ENCODE measurements at places on chromosomes 11 and 22.

- peak; percentile 2 for DNase-seq
Measured at GRCh38 chr11:95065336-95065735, 1.4 kb upstream of the SRSF8 start.

DNA sequence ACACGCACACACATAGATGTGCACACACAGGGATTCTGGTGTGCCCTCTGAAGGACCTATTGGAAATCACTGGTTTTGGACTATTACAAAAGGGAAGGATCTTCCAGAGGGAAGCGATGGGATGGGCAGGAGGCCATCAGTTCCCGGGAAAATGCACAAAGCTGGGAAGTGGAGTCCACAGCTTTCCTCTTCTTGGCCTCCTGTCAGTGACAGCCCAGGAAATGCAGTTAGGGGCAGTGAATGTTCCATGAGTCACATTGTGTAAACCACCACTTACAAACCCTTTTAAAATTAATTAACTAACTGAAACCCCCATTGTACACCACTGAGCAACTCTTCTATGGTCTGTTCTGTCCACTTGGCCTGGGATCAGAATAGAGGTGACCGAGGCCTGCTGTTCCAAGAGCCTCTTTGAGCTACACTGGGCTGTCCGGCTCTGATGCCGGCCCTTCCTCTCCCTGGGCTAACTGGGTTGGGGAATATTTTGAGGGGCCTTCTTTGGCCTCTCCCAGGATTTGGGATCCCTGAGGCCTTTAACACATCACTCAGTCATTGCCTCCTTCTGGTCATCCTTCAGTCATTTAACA is 137.7 kb downstream of the FEZ1 start:
- no peak for DNase-seq

- DNase-seq: no peak
Measured at GRCh38 chr11:103525069-103525468, 415.8 kb downstream of the DYNC2H1 start.

GRCh38 chr22:44025171-44026065 is 1.3 kb downstream of the PARVB start:
- DNase-seq: no peak

DNA sequence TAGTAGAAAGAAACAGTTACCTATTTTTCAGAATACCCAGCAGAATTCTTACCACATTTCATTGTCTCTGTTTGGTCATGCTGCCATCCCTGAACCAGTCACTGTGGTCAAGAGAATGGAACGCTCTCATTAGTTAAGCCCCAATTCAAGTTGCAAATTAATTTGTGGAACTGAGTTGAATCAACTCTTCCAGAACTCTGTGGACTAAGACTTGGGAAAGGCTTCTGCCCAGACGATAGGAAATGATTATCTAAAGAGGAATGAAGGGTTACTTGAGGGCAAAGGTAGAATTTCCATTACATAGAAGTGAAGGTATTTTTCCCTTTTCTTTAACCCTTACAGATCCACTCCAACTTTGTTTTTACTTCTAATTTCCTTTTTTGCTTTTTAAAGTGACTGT is 286.4 kb downstream of the DYNC2H1 start:
- DNase-seq: no peak

DNA sequence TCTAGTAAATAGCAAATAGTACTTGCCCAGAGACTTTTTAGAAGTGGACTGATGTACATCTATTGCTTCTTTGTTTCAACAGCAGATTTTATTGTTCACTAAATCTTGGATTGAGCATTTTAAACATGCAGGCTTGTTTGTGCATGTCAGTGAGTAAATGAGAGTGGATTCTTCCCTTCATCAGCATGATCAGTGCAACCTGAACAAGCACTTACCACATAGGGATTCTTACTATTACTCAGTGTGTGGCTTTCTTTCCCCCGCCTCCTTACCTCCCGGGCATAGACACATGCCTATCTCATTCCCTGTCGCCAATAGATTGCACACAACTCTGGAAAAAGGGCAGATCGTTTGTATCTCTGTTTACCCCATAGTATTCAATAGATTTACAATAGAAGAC is 197.5 kb downstream of the C11orf87 start:
- DNase-seq: no peak

Data from NCI-H510A treated with DMSO at 0.1 percent for 48 hours (cell line).